AG08396 (cell line): ENCODE measurements at places on chromosomes 3 and 15.

DNA sequence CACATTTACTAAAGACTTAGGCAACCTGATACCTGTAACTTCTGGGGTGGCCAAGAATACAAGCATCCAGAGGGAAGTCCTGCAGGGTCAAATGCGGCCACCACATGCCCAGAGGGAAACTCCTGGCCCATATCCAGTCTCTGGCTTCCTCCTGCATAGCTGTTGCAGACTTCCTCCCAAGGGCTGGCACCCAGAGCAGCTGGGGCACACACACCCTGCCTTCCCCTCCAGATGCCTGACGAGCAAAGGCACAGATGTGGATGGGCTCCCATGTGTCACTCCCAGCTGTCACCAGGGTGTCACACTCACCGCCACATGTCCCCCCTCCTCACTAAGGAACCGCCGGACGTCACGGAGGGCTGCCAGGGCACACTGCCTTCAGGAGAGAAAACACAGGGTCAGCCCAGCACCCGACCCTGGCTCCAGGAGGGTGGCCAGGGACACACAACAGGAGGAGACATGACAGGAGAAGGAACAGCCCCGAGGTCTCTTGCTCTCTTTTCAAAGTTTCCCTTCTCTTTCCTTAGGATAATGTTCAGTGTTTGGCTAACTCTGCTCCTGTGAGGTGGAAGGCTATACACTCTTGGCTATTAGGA lies 13.2 kb downstream of the PFKFB4 start:
- no peak for DNase-seq

- DNase-seq = no peak
These were observed 133.2 kb upstream of the DAZL start for GRCh38 chr3:16738451-16738850.

DNA sequence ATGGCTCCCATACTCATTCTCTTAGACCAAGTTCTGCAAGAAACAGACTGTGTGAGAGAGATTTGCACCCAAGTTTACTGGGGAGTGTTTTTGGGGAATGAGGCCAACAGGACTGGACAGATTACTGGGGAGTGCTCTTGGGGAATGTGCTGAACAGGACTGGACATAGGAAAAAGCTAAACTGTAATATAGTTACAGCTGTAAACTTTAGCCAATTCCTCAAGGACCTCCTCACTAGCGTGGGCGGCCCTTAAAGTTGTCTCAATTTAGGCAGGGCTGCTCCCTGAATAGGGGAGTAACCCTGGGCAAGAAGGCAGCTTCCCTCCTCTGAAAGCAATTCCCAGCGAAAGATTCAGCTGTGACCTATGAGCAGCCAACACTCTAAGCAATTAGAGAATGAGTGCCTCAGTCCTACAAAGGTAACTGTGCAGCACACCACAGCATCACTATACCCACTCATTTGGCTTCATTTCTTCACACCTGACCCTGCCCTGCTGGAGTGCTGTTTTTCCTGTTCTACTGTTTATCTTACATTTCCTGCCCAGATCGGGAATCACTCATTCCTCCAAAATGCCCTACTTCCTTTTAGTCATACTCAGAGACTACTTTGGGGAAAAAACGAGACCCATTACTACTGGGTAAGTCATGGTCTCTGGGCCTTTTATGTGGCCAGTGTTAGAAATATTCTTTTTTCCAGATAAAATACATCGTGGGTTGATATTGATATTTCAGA lies 41.3 kb upstream of the TRIM42 start:
- no peak for DNase-seq

GRCh38 chr15:38440353-38441129 lies 13.4 kb upstream of the FAM98B start:
- peak; percentile 55 for DNase-seq

- no peak for DNase-seq
These were observed 16.3 kb upstream of the A4GNT start for GRCh38 chr3:138148503-138148902.

DNA sequence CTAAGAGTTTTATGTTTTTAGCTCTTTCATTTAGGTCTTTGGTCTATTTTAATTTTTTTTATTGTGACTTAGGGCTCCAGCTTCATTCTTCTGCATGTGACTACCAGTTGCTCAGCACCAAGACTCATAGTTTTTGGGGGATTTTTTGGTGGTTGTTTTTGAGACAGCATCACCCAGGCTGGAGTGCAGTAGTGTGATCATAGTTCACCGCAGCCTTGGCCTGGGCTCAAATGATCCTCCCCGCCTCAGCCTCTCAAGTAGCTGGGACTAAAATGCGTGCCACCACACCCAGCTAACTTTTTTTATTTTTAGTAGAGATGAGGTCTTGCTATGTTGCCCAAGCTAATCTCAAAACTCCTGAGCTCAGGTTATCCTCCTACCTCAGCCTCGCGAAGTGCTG lies 19.4 kb downstream of the CDV3 start:
- DNase-seq = no peak

- no peak for DNase-seq
These were observed 5.8 kb downstream of the SLC12A6 start for GRCh38 chr15:34331809-34332208.

DNA sequence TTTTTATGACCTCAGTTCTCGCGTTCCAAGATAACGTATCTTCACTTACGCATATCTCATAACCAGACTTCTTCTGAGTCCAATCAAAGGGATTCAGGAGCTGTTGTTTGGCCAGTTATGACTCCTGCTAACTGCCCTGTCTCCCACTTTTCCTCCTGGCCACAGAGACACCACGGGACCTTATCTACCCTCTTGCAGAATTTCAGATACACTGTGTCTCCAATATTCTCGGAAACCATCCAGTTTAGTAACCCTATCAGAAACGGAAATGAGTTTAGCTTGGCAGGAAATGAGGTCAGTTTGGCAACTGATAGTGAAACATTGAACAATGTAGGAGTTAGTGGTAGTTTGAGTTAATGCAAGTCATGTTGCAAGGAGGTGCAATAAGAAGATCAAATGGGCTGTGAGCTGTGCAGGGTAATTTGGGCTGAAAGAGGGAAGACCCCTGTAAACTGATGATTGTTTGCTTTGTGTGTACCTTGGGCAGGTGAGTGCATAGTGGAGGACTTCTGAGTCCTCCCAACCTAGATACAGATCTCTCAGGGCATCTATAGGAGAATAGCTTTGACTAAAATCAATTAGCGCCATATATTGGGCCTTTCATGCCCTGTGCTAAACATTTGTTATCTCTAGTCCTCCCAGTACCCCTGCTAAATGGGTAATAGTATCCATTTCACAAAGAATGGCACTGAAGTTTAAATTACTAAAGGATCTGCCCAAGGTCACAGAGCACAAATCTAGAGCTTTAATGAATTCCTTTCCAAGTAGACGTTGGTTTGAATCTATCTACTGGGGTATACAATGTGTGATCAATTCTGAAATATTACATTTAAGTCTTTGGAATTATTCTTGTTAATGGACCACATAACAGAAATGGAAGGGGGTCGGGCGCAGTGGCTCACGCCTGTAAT lies 41.3 kb upstream of the PIK3CB start:
- DNase-seq = no peak

DNA sequence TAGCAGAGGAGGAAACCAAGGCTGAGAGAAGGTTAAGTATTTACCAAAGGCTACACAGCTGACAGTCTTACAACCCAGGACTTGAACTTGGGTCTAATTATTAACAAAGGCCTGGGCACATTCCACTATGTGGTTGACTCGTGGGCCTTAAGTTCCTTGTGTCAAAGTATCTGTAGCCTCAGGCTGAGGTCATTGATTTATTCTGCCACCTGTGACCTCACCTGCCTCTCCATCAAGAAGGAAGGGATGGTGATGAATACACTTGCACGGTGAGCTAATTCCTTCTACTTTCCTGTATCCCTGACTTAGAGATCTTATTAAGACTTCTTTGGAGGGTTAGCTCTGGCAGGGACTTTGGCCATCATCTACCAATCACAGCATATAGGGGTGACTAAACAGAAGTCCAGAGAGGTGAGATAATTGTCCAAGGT lies 19.9 kb upstream of the LRRC58 start:
- no peak for DNase-seq
